ENCODE measurements at places on chromosomes 5 and 9. TPM values are rescaled to one million over a fixed set of nuclear protein-coding genes. Genes with fewer than 3 reads are reported as not detected.

- no peaks in the 10 kb centered on the region for H3K27me3 ChIP-seq
- H3K36me3 ChIP-seq: no peaks in the 10 kb centered on the region
- DNase-seq: no peak
Measured at GRCh38 chr5:24555229-24555628, 89.5 kb downstream of the CDH10 start.

GRCh38 chr5:129249886-129250285, 155.3 kb downstream of the ISOC1 start:
- H3K4me3 ChIP-seq: no peak overlapping the region
- DNase-seq: no peak
- H3K27me3 ChIP-seq: no peaks in the 10 kb centered on the region
- no peaks in the 10 kb centered on the region for H3K36me3 ChIP-seq
- no peaks in the 10 kb centered on the region for H3K4me1 ChIP-seq

DNA sequence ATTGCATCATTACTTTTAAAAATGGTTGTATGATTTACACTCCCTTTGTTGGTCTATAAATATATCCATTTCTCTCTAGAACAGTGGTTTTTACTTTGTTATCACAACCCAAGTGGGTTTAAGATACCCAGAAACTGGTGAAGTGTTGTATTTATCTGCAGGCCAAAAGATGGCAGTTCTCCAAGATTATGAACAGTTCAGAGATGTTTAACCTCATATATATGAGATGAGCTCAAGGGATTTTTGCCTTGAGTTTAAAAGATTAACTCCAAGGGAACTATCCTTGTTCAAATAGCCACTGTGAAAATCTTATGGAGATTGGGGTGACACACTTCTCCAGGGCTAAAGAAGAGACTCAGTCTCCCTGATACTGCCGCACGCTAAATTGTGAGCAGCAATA, 572.6 kb downstream of the TLE4 start:
- H3K4me3 ChIP-seq: no peak overlapping the region
- H3K27ac ChIP-seq: no peak overlapping the region
- no peaks in the 10 kb centered on the region for H3K4me1 ChIP-seq
- no peak for DNase-seq
- H3K36me3 ChIP-seq: no peaks in the 10 kb centered on the region

- H3K4me3 ChIP-seq: no peak overlapping the region
- no peak overlapping the region for H3K27ac ChIP-seq
- DNase-seq: no peak
- H3K36me3 ChIP-seq: no peaks in the 10 kb centered on the region
- peaks cover 43% of the 10 kb centered on the region for H3K27me3 ChIP-seq
Measured at GRCh38 chr9:132806723-132807421, 71.2 kb downstream of the AK8 start.

GRCh38 chr9:97374811-97375210, 37.1 kb upstream of the TDRD7 start:
- H3K27me3 ChIP-seq: no peaks in the 10 kb centered on the region
- no peaks in the 10 kb centered on the region for H3K4me1 ChIP-seq
- no peak overlapping the region for H3K4me3 ChIP-seq
- peaks cover 3% of the 10 kb centered on the region for H3K36me3 ChIP-seq
- H3K27ac ChIP-seq: no peak overlapping the region
- no peak for DNase-seq

- no peak overlapping the region for H3K4me3 ChIP-seq
- no peaks in the 10 kb centered on the region for H3K36me3 ChIP-seq
- H3K27me3 ChIP-seq: no peaks in the 10 kb centered on the region
- H3K4me1 ChIP-seq: peaks cover 11% of the 10 kb centered on the region
- H3K27ac ChIP-seq: no peak overlapping the region
- DNase-seq: no peak
Measured at GRCh38 chr5:65871182-65871581, 55.2 kb upstream of the ERBIN start.

DNA sequence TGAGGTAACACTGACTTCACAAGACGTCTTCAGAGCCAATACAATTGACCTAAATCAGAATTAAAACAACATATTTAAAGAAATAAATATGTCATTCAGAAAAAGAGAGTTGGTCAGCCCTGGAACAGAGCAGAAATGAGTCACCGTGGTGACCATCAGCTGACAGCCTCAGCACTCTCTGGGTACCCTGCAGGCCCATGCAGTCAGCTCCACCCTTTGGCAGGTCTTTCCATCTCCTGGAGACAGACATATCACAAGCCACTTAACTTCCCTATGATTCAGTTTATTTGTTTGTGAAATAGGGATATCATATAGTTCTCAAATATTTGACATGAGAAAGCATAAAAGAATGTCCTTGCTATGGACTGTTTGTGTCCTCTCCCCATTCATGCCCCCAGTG, 151.6 kb upstream of the MEF2C start:
- peaks cover 12% of the 10 kb centered on the region for H3K27me3 ChIP-seq
- no peaks in the 10 kb centered on the region for H3K36me3 ChIP-seq
- H3K4me1 ChIP-seq: no peaks in the 10 kb centered on the region
- H3K27ac ChIP-seq: no peak overlapping the region

- peaks cover 17% of the 10 kb centered on the region for H3K27me3 ChIP-seq
- H3K4me1 ChIP-seq: peaks cover 6% of the 10 kb centered on the region
- no peak within 1 kb of the TSS for H3K27ac ChIP-seq
Measured at GRCh38 chr9:12774861-12775678, at the start of gene LURAP1L. Gene LURAP1L (plus strand): TSS chr9:12775020. CDS start chr9:12775716, 696 bp downstream.

- no peaks in the 10 kb centered on the region for H3K4me1 ChIP-seq
- no peaks in the 10 kb centered on the region for H3K27me3 ChIP-seq
- no peak for DNase-seq
- H3K4me3 ChIP-seq: peak overlapping the region; percentile 5
- no peak overlapping the region for H3K27ac ChIP-seq
Measured at GRCh38 chr5:27473307-27474046, 435.1 kb upstream of the CDH9 start.

DNA sequence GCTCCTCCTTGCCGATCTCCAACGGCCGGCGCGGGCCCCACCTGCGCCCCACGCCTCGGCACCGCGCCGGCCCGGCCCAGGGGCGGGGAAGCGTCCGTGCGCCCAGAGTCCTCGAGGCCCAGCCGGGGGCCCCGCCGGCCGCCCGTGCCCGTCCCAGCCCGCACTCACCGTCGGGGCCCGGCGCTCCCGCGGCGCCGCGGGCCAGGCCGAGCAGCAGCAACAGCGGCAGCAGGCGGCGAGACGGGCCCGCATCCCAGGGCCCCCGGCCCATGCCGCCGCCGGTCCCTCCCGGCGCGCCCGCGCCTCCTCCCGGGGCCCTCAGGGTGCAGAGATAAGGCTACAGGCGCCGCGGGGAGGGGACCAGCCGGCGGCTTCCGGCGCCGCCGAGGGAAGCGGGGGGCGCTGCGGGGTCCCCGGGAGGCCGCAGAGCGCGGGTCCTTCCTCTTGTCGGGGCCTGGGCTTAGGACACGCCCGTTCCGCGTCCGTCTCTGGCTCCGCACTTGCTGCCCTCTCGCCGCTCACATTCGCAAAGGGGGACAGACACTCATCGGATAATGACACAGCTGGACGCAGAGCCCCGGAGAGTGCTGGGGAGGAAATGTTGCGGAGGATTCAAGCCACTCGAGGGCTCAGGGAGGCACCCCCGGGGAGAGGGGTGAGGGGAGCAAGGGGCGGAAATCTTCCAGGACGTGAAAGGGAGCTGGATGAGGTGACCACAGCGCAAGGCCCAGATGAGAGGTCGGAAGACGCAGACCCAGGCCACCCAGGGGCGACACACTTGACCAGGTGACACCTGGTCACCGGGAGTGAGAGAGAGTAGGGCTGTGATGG, at the start of gene SUSD1:
Gene SUSD1 (minus strand): TSS at position 333 of the 831 bp plus-strand sequence. CDS start 62 bp downstream, at position 271.
- H3K27me3 ChIP-seq: no peaks in the 10 kb centered on the region
- H3K4me3 ChIP-seq: peak within 1 kb of the TSS; percentile 85
- peaks cover 55% of the 10 kb centered on the region for H3K4me1 ChIP-seq
- H3K36me3 ChIP-seq: peaks cover 20% of the 10 kb centered on the region

- H3K27me3 ChIP-seq: peaks cover 6% of the 10 kb centered on the region
- H3K27ac ChIP-seq: no peak overlapping the region
- peaks cover 3% of the 10 kb centered on the region for H3K4me1 ChIP-seq
- DNase-seq: no peak
- no peaks in the 10 kb centered on the region for H3K36me3 ChIP-seq
- H3K4me3 ChIP-seq: no peak overlapping the region
Measured at GRCh38 chr5:139212486-139212885, 14.3 kb upstream of the SIL1 start.

GRCh38 chr9:123571240-123571639, 215.2 kb downstream of the CRB2 start:
- H3K27me3 ChIP-seq: no peaks in the 10 kb centered on the region
- no peak overlapping the region for H3K4me3 ChIP-seq
- H3K4me1 ChIP-seq: peaks cover 5% of the 10 kb centered on the region
- H3K36me3 ChIP-seq: no peaks in the 10 kb centered on the region

DNA sequence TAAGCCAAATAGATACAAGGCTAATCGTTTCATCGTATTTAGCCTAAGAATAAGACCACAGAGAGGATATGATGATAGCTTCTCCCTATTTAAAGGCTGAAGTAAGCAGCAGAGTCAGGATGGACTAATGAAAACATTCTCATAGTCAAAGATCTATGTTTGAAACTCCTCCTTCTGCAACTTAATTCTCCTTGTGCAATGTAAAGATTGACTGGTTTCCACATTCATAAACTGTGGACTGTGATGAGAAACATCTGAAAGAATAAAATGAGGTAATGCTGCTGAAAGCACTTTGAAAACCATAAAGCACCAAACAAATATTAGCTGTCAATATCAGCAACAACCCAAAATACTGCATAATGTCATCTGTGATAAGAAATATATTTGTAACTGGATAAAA, 361.9 kb downstream of the CSNK1G3 start:
- H3K27me3 ChIP-seq: no peaks in the 10 kb centered on the region
- H3K4me1 ChIP-seq: no peaks in the 10 kb centered on the region
- no peaks in the 10 kb centered on the region for H3K36me3 ChIP-seq
- DNase-seq: no peak
- no peak overlapping the region for H3K27ac ChIP-seq

DNA sequence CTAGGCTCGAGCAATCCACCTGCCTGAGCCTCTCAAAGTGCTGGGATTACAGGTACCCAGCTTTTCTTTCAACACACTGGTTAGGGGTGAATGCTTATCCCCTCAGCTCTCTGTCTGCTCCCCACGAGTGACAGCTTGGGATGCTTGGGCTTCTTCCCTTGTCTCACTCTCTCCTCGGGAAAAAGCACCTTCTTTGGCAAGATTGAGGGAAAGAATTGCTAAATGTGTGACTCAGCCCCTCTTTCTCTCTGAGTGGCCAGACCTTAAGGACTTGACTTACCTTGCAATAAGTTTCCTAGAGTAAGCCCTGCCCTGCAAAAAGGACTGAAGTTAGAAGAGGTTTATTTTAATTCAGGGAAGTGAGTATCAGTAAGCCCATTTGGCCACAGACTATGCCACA, 68.1 kb upstream of the ERBIN start:
- no peaks in the 10 kb centered on the region for H3K36me3 ChIP-seq
- no peak overlapping the region for H3K4me3 ChIP-seq
- H3K27ac ChIP-seq: no peak overlapping the region
- H3K4me1 ChIP-seq: no peaks in the 10 kb centered on the region
- H3K27me3 ChIP-seq: peaks cover 6% of the 10 kb centered on the region

DNA sequence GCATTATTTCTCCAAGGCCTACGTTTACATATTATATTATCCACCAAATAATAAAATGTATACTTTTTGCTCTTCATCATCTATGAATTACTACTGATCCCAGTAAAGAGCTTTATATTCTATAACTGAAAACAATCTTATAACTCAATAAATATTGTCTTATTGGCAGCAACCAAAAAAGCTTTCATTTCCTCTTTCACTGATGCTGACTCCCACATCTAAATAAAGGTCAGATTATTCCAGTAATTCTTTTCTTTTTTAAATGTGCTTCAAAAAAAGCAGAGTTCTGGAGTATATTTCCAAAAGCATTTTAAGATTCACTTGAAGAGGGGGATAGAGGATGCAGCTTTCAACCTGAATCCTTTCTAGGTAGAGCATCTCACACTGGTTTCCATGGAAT, 75.3 kb upstream of the NR4A3 start:
- H3K27ac ChIP-seq: no peak overlapping the region
- H3K4me3 ChIP-seq: no peak overlapping the region
- no peak for DNase-seq
- no peaks in the 10 kb centered on the region for H3K36me3 ChIP-seq
- H3K4me1 ChIP-seq: no peaks in the 10 kb centered on the region

DNA sequence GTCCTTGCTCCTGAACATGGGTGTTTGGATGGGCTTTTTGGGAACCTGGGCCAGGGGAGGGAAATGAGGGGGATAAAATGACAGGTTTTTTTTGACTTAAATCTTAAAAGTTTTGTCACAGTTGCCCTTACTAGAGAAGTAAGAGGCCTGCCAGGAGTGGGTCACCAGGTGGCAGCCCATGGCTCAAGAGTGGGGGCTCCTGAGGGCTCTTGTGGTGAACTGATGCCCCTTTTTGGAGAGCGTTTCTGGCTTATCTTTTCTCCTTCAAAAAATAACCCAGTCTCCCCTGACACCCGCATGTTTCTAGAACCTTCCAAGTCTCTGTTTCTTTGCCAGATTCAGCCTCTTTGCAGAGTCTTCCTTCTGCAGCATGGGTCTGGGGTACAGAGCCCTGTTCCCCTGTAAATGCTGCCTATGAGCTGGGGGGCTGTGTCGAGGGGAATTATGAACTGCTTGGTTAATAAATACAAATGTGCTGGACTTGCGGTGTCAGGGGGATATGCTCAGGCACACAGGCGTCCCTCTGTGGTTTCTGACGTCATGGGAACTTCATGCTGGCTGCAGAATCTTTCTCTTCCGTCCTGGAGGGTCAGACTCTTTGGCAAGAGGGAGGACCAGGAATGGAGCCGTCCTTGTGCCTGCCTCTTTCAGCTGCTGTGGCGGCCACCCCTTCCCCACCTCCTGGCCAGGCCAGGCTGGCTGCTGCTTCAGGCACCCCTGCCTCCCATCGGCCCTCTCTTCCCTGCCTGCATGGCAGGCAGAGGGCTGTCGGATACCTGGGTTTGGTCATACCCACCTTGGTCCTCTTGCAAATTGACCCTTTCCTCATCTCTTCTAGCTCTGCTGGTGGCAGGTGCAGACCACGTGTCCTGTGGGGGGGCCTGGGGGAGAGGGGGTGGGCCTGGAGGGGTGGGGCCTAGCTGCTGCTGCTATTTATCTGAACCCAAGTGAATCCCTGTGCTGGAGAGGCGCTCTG, 30.1 kb downstream of the PTPA start:
- H3K4me3 ChIP-seq: peak overlapping the region; percentile 86
- H3K4me1 ChIP-seq: peaks cover 37% of the 10 kb centered on the region

DNA sequence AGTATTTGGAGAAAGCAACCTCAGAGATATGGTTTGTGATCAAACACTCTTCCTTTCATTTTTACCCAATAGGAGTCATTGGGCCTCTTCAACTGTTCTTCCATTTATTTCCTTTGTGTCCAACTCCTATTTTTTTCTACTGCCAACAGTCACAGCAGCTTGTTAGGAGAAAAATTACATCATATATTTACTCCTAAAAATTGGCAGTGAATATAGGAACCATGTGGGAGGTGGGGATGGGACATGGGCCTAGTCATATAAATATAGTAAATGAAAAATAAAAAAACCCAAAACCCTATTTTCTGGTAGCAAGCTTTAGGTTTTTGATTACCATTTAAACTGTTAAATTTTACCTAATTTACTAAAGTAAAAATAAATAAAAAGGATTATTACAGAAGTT, 134.9 kb upstream of the MPDZ start:
- no peaks in the 10 kb centered on the region for H3K36me3 ChIP-seq
- no peak for DNase-seq
- no peak overlapping the region for H3K4me3 ChIP-seq
- no peaks in the 10 kb centered on the region for H3K4me1 ChIP-seq
- H3K27me3 ChIP-seq: no peaks in the 10 kb centered on the region
- no peak overlapping the region for H3K27ac ChIP-seq

PCDHGB4 gene
- total RNA-seq: 0.34 TPM

CNTLN gene
- 1.6 TPM for total RNA-seq

ZDHHC21 gene
- 14.2 TPM for total RNA-seq

RUFY1 gene
- total RNA-seq: 40.2 TPM

BARHL1 gene
- not detected for total RNA-seq

SURF6 gene
- total RNA-seq: 24.4 TPM

CSF2 gene
- total RNA-seq: 764 TPM
